Activated T-helper 1 cell treated with anti-CD3 and anti-CD28 coated beads, Interleukin-2, amount 50 U/mL, for 16 hours (primary cell): ENCODE measurements at places on chromosomes 11 and 22.

DNA sequence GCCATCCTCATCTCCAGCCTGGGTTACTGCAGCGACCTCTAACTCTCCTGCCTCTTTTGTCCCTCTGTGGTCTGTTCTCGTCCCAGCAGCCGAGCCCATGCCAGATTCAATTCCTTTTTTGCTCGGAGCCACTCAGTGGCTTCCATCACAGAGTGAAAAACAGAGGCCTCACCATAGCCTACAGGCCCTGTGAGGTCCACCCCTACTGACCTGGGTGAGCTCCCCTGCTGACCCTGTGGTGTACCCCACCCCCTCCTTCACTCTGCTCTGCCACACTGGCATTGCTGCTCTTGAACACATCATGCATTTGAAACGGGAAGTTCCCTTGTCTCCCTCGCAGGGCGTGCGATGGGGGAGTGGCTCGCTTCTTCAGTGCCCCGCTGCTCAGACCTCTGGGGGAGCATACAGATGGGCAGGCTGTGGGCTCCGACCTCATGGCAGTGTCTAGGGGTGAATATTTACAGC, 2.1 kb downstream of the AIP start:
- DNase-seq: peak; percentile 48

GRCh38 chr11:83257761-83258168, 28.4 kb downstream of the CCDC90B start:
- DNase-seq: no peak

GRCh38 chr11:44213148-44213547, 96.8 kb downstream of the ALX4 start:
- DNase-seq: no peak

DNA sequence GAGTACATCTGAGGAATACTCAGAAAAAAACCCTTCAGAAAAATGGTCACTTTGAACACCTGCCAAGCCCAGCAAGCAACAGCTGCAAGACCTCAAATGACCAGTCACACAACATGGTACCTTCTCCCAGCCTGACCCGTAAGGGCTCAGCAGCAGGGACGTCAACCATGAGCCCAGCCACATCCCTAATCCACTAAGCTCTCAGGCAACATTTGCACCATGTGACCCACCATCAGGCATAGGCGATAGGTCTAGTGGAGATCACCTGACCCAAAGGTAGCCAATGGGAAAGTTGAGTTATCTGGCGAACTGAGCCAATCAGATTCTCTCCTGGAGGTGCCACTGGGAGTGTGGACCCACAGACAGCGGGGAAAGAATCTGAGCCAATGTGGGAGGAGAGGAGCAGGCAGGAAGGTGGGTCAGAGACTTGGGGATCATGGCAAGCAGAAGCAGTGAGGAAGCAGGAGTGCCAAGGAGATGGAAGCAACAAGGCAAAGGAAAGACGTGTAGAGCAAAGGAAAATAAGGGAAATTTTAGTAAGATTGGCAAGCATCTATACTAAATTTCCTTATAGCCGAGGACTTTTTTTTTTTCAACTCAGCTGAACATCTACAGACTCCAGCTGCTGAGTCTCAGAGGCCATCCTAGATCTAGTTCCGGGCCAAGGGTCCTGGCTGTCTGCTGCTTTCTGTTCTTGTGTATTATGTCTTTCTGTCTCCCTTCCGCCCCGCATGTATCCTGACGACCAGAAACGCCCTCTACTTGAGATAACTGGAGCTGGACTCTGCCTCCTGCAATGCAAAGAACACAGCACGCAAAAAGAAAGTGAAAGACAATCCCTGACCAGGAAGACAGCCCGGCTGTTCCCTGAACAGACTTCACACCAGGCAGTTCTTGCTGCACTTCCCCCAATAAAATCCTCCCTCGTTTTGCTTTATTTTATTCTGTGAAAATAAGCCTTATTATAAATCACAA, 11.0 kb upstream of the PLAAT2 start:
- no peak for DNase-seq

DNA sequence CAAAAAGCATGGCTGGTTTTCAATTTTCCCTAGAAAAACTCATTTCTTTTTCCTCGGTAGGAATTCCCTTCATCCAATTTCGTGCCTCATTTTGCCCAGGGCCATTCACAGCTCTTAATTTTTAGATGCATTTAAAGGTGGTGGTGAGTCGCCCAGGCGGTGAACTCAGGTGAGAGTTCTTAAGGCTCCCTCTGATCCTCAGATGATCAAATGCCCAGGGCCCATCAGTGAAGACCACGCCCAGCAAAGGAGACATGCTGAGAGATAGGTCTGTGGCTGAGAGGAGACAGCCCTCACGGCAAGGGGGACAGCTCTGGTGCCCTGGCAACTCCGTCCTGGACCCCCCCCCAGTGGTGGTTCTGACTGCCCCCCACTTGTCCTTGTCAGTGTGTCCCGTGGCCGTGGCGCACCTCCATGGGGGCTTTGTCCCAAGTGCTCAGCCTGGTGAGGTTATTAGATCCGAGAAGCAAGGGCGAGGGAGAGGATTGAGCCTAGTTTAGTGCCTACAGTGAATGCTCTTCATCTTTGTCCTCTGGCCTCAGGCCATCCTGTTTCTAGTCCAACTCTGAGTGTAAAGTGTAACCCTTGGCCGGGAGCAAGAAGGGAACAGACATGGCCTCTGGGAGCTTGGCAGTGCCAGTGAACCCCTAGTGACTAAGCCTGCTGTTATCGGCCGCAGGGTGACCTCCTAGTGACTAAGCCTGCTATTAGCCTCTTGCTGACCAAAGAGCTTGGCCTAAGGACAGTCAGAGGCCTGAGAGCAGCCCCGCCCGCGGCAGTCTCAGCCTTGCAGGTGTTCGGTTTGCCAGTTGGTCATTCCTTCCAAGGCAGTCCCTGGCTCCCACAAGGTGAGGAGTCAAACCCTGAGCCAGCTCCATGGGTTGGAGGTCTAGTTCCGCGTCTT, 83.5 kb downstream of the CTTN start:
- no peak for DNase-seq

DNA sequence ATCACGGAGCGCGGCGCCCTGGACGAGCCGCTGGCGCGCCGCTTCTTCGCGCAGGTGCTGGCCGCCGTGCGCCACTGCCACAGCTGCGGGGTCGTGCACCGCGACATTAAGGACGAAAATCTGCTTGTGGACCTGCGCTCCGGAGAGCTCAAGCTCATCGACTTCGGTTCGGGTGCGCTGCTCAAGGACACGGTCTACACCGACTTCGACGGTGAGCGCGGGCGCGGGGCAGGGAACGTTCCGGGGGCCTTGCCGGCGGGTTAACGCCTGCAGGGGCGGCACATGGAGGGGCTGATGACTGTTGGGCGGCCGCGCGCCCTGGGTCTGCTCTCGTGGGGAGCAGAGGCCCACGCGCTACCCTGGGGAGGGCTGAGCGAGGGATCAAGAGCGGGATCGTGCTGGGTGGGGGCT, 1.0 kb downstream of the PIM3 start:
- DNase-seq: no peak

GRCh38 chr11:41102471-41102870, 357.0 kb downstream of the LRRC4C start:
- DNase-seq: no peak

DNA sequence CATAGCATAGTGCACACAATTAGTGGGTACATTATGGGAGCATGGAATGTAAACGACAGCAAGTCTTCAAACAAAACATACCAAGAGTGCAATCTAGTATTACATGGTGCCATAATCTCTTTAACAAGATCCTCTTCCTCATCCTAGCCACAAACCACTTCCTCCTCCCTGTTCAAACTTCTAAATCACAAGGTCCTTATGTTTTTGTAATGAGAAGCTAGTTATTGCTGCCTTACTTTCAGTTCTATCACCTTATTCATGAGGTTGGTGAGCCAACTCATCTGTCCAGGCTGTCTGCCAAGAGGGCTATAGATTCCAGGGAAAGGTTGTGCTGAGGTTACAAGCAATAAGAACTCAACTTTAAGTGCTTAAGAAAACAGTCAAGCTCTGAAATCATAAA, 195.4 kb upstream of the ARHGAP20 start:
- DNase-seq: no peak

GRCh38 chr22:17773606-17774205, 563 bp downstream of the BID start:
- DNase-seq: peak; percentile 49

DNA sequence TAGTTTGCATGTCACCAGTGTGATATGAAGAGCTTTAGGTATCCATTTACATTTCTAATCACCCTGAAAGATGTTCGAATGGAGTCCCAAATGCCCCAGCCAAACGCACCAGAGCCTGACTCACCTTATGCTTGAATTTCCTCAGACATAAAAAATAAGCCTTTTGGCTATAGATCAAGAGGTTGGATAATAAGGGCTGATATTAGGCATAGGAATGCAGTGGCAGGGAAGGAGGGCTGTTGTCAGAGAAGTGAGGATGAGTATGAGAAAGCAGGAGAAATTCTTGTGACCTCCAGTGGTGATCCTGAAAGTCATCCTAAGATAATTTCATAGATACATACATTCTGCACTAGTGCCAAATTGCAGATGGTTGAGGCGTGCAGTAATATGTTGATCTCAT, 264.6 kb downstream of the NELL1 start:
- DNase-seq: no peak

GRCh38 chr22:33746501-33746928, 173.8 kb downstream of the LARGE1 start:
- DNase-seq: no peak

GRCh38 chr22:20084547-20085413, 4.7 kb downstream of the DGCR8 start:
- no peak for DNase-seq

DNA sequence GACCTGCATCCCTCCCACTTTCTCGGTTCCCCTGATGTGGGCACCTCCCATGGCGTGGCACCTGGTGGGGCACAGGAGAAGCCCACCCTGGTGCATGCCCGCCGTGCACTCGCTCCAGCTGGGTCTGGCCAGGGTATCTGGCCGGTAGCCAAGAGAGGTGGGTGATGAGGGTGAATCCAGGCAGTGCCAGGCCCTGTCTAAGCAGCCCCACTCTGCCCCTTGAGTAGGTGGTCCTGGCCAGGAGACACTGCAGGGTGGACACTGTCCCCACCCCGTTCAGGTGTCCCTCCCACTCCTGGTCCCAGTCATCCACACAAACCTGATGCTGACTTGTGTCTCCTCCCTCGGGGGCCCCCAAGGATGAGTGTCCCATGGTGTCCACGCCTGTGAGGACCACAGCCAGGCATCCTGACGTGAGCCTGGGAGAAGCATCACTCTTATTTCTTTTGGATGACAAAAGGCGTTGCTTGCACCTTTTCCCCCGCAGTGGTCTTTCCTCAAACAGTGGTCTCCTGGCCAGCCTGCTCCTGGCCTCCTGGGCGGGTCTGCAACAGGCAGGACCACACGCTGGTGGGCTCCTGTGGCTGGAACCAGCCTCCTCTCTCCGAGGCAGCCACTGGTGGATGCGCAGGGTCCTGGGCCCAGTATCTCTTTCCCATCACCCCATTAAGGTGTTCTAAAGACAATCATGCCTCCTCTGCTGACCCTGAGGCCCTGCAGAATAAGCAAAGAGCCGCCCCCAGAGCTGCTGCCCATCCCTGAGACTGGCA, 922.3 kb downstream of the BRD1 start:
- no peak for DNase-seq

DNA sequence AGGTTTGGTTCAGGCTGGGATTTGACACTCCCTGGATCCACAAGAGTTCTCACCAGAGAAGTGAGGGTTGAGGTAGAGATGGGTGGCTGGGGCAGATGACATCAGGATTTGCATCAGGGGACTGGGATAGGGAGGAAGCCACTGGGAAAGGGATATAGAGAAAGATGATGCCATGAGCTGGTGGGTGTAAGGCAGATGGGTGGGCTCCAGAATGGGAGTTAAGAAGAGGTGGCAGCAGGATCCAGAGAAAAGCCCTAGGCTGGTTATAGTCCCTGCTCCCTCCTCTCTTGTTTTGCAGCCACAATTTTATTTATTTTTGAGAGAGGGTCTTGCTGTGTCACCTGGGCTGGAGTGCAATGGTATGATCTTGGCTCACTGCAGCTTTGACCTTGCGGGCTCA, 1.8 kb upstream of the C1QTNF4 start:
- no peak for DNase-seq

GRCh38 chr11:82494988-82495432, 238.7 kb downstream of the FAM181B start:
- DNase-seq: no peak

- no peak for DNase-seq
Observed at GRCh38 chr11:114594703-114595102, 883 bp downstream of the NXPE4 start.

GRCh38 chr22:30968015-30968923, at the start of gene MORC2:
MORC2 (minus strand) TSS chr22:30968774; CDS start chr22:30967889, 885 bp downstream.
- no peak for DNase-seq

DNA sequence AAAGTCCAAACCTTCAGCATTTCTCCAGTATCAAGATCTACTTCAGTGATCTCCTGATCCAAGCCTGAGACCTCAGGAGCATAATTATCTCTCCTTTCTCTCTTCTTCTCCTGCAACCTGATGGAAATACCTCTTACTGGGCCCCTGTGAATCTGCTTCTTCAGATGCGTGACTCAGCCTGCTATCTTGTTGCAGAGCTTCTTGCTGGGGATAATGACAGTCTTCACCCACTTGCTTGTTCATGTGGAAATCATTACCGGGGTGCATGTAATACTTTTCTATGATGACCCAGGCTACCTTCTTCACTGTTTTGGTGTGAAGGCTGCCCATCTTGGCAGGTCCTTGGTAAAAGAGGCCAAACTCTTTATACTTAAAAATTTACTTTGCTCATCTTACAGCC, 140.0 kb upstream of the POU2AF2 start:
- no peak for DNase-seq

DNA sequence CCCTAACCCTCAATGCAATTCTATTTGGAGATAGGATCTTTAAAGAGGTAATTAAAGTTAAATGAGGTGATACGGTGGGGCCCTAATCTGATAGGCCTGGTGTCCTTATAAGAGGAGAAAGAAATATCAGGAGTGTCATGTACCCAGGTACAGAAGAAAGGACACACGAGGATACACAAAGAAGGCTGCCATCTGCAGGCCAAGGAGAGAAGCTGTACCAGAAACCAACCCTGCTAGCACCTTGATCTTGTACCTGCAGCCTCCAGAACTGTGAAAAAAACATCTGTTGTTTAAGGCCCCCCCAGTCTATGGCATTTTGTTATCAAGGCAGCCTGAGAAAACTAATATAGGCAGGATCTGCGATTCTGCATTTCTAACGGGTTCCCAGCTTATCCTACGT, 44.2 kb downstream of the FBXO7 start:
- DNase-seq: no peak

- no peak for DNase-seq
Observed at GRCh38 chr11:94885133-94885532, 88.2 kb downstream of the CWC15 start.
